ENCODE measurements at places on chromosomes 5 and 9. TPM values are rescaled to one million over a fixed set of nuclear protein-coding genes. Genes with fewer than 3 reads are reported as not detected.

CDH9 gene
- 57.4 TPM for total RNA-seq

OMD gene
- 1.6 TPM for total RNA-seq

CSF1R gene
- total RNA-seq, result 15.7 TPM

RARS1 gene
- total RNA-seq, result 171 TPM

FUBP3 gene
- total RNA-seq, result 59.7 TPM

SAP30L gene
- total RNA-seq, result 19.4 TPM

PNPLA7 gene
- total RNA-seq, result 1.6 TPM

SLC46A2 gene
- total RNA-seq, result not detected

SPATA31D4 gene
- total RNA-seq, result not detected

CXCL14 gene
- total RNA-seq, result 10.6 TPM

EPB41L4A gene
- total RNA-seq, result 51.2 TPM

ZNF782 gene
- total RNA-seq, result 27.2 TPM

MOCS2 gene
- total RNA-seq, result 55.4 TPM

MSX2 gene
- total RNA-seq, result 0.69 TPM

SPIN1 gene
- 331 TPM for total RNA-seq

KYAT1 gene
- total RNA-seq, result 9.0 TPM

ABL1 gene
- 29.5 TPM for total RNA-seq

CCDC180 gene
- total RNA-seq, result 16.1 TPM

OBP2A gene
- total RNA-seq, result not detected

IL13 gene
- total RNA-seq, result not detected

TXNDC8 gene
- not detected for total RNA-seq

ADAMTSL2 gene
- total RNA-seq, result 6.0 TPM

ZNF454 gene
- 10.6 TPM for total RNA-seq

MAN1B1 gene
- total RNA-seq, result 44.8 TPM

DPM2 gene
- 15.5 TPM for total RNA-seq

FBXO10 gene
- 13.6 TPM for total RNA-seq

All from diencephalon (tissue), 1 donor.